ENCODE measurements at places on chromosomes 7 and 10. TPM values are rescaled to one million over a fixed set of nuclear protein-coding genes. Genes with fewer than 3 reads are reported as not detected.

Gene MYL10
- total RNA-seq, result not detected

Gene UBN2
- total RNA-seq, result 2.3 TPM

Gene CUBN
- total RNA-seq, result 0.08 TPM

Gene POLD2
- 166 TPM for total RNA-seq

Gene GPAM
- total RNA-seq, result 6.5 TPM

Gene ZNF425
- 1.3 TPM for total RNA-seq

Gene LEP
- not detected for total RNA-seq

Gene EVX1
- total RNA-seq, result 0.14 TPM

Gene PPA1
- total RNA-seq, result 213 TPM

Gene TSPAN33
- total RNA-seq, result 5.1 TPM

Gene ZNF789
- total RNA-seq, result 9.5 TPM

Gene BAIAP2L1
- 45.8 TPM for total RNA-seq

Gene TTYH3
- total RNA-seq, result 56.3 TPM

Gene ZCWPW1
- 1.5 TPM for total RNA-seq

Gene LIPM
- not detected for total RNA-seq

Gene NPC1L1
- total RNA-seq, result 0.08 TPM

Gene C10orf67
- total RNA-seq, result not detected

Gene CLDN15
- 7.3 TPM for total RNA-seq

Gene OSBPL3
- total RNA-seq, result 13.4 TPM

Gene DENND11
- total RNA-seq, result 5.0 TPM

Gene ATOH7
- total RNA-seq, result 0.15 TPM

Gene NPSR1
- total RNA-seq, result not detected

Gene OR6V1
- total RNA-seq, result not detected

Gene SYT15
- 3.3 TPM for total RNA-seq

Gene PLOD3
- total RNA-seq, result 85.0 TPM

Gene ZNF365
- 0.98 TPM for total RNA-seq

Gene TMED4
- total RNA-seq, result 54.2 TPM

Gene SDHAF3
- total RNA-seq, result 18.4 TPM

Gene NUTM2E
- 0.31 TPM for total RNA-seq

Gene RNF148
- not detected for total RNA-seq

Gene PSMC2
- total RNA-seq, result 151 TPM

Gene GRB10
- total RNA-seq, result 65.1 TPM

Gene SUFU
- total RNA-seq, result 6.5 TPM

Gene CALCR
- not detected for total RNA-seq

Gene INA
- total RNA-seq, result 20.0 TPM

Gene KAZALD1
- 3.0 TPM for total RNA-seq

Gene VPS26A
- 53.9 TPM for total RNA-seq

Gene CNPY4
- 8.9 TPM for total RNA-seq

Gene LGI1
- total RNA-seq, result not detected

Gene LRRD1
- not detected for total RNA-seq

Gene GTF2IRD1
- 25.4 TPM for total RNA-seq

Gene ATRNL1
- total RNA-seq, result 0.21 TPM

Gene H2BK1
- total RNA-seq, result not detected

Gene CCAR1
- 60.4 TPM for total RNA-seq

Measured in A549 treated with Mapracorat at 1 μM for 4 hours (cell line).